ENCODE measurements at places on chromosomes 16 and 17.

GRCh38 chr17:5794881-5795506 lies 210.7 kb upstream of the NLRP1 start:
- DNase-seq, result no peak

GRCh38 chr17:76147211-76148014 lies 6.4 kb upstream of the FOXJ1 start:
- DNase-seq, result no peak

GRCh38 chr17:31888124-31888523 lies 13.4 kb downstream of the UTP6 start:
- DNase-seq, result no peak

DNA sequence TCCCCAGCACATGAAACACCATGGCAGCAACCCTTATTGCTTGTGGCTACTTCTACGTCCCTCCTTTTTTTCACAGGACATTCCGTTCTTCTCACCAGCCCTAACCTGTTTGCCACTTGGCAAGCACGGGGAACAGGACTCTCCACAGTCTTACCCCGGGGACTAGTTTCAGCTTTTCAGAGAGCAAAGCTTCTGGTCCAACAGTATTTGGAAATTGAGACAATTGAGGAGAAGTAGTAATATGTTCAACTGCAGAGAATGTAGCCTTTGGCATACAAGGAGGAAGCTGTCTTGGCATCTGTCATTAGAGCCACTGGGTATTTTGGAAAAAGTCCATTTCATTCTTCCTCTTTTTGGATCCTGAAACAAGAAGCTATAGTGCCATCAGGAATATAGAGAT lies 65.7 kb downstream of the MAP2K6 start:
- no peak for DNase-seq

DNA sequence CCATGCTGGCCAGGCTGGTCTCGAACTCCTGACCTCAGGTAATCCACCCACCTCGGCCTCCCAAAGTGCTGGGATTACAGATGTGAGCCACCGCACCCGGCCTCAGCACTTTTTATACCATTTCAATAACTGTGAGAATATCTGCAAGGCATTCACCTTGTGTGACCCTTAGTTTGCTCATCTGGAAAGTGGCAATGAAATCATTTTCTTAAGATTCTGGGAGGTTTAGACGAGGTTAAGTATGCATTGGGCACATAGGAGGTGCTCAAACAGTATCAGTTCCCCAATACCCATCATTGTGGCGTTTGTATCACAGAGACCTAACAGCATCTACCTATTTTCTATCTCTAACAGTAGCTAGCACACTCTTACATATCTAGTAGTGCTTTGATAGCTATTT lies 481.9 kb upstream of the ERCC4 start:
- no peak for DNase-seq

DNA sequence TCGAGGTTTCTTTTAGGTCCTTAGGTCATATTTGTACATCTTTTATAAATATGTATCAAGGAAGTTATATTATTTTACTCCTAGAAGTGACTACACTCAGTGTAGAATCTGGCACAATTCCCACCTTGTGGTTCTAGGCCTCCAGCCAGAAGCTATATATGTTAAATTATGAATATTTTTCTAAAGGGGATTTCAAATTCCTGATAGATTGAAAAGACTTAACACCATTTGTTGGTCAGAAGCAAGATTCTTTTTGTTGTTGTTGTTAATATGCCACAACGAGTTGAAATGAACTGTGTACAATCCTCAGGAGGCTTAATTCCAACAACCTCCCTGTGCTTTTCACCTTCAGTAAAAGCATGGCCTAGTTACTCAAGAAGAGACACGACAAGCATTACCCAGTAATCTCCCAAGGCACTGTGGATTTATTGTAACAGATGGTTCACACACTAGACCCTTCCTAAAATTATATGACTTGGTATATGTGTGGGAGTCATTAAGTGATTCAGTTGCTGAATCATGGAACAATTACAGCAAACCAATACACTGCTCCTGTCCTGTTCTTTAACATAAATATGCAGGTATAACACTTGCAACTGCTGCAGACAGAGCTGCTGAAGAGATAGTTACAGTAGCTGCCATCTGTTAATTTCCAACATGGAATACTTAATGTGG lies 964.4 kb upstream of the GOT2 start:
- no peak for DNase-seq

DNA sequence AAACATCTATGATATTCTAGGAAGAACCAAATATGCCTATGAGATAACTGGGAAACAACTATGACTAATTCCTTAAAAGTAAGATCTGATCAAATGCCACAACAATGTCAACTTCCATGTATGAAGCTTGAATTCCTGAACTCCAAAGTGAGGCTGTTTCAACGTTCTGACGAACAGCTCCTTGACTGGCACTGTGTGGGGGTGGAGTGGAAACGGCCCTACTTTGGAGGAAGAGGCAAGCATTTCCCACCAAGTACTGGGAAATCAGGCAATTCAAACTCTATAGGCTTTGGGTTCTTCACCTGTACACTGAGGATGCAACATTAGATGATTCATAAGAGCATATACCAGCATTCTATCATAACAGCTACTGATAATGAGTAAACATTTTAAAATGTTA lies 187.2 kb downstream of the CDK5R1 start:
- DNase-seq, result no peak

DNA sequence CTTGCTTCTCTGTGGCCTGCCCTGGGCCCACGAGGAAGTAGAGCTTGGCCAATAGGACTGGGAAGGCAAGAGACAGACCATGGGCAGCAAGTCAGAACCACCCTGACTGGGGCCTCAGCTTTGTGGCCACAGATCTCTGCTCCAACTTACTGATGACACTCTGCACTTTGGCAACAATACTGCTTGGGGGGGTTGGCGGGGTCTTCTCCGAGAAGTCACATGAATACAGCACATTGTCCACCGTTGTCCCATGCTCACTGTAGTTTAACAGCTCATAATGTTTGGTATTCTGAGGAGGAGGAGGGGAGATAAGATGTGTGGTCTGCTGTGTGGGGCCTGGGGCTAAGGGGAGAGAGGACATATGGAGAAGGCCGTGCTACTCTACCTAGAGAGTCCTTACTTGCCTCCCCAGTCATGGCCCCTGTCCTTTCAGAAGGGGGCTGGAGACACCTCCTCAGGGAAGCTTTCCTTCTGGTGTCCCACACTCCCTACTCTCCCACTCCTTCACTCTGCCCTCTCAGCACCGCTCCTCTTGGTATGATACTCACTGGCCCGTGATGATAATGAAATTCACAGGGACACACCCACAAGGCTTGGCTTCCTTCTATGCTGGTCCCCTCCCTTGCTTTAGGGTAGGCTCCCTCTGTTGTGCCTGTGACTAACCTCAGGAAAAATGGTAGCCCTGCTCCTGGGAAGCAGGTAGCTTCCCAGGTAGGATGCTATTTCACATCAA lies 4.0 kb upstream of the DHRS13 start:
- DNase-seq, result no peak

- no peak for DNase-seq
Measured at GRCh38 chr17:57234739-57235092, 21.6 kb upstream of the MSI2 start.

DNA sequence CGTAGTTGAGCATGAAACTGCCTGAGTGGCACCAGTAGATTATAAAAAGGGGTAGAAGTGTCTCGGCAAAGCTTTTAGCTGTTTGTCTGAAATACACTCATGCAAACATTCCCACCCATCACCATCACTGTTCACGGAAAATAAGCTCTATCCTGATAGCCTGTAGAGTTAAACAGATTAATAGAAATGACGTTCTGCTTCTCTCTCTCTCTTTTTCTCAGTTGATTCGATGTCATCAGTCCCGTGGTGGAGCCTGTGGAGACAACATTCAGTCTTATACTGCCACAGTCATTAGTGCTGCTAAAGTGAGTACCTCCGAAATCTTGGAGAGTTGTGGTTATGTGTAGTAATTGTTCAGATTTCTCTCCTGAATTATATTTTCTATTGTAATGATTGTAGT lies 224.7 kb downstream of the BCAS3 start:
- DNase-seq, result no peak

- DNase-seq, result no peak
Measured at GRCh38 chr16:13919330-13919682, 648 bp upstream of the ERCC4 start.

DNA sequence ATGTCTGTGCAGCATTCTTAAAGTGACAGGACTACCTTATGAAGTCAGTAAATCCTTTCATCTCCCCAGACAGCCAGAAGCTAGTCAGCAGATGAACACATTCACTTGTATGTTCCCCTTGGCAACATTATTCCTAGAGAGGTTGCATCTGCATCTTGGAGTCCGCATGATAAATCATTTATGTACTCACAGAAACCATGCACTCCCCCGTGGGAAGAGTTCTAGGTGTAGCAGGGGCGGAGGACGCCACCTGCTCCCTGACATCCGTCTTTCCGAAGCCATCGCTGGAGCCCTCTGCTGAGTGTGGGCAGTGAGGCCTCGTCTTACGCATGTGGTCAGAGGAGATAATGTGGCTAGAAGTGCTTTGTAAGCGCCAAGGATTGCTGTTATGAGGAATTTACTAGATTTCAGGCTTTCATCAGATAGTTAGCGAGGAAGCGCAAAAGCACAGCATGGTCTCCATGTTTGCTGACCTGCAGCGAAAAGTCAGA lies 144.5 kb downstream of the RPTOR start:
- DNase-seq, result no peak

- no peak for DNase-seq
Measured at GRCh38 chr16:56989988-56990387, 631 bp downstream of the NLRC5 start.

DNA sequence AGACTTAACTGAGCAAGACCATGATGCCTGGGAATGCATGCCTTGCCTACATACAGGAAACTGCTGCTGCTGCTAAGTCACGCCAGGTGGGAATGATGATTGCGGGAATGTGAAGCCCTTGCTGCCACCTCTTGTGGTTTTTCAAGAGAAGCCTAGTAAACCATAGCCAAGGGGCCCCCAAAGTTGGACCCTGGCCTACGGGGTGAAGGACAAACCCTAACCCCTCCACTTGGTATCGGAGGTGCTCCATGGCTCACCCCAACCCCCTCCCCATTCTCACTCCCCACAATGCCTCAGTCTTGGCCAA lies 233.9 kb downstream of the ZNF423 start:
- no peak for DNase-seq

DNA sequence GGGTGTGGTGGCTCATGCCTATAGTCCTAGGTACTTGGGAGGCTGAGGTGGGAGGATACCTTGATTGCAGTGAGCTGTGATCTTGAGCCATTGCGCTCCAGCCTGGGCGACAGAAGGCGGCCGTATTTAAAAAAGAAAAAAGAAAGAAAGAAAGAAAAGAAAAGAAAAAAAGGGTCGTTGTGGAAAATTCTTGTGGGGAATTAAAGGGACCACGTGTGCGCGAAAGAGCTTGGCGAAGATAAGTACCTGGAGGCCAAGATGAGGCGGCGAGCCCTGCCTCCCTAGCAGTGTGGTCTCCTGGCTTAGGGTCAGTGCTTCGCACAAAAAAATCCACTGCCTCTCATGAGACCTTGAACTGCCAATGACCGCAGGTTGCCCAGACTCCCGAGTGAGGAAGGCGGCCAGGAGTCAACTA lies 728 bp upstream of the NMT1 start:
- DNase-seq, result no peak

- no peak for DNase-seq
Measured at GRCh38 chr16:85626191-85626981, 13.3 kb downstream of the GSE1 start.

DNA sequence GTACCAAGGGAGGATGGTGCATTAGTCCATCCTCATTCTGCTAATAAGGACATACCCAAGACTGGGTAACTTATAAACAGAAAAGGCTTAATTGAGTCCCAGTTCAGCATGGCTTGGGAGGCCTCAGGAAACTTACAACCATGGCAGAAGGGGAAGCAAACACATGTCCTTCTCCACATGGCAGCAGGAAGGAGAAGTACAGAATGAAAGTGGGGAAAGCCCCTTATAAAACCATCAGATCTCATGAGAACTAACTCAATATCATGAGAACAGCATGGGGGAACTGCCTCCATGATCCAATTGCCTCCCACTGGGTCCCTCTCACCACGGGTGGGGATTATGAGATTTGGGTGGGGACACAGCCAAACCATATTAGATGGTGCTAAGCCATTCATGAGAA lies 84.5 kb downstream of the SEC14L1 start:
- no peak for DNase-seq

DNA sequence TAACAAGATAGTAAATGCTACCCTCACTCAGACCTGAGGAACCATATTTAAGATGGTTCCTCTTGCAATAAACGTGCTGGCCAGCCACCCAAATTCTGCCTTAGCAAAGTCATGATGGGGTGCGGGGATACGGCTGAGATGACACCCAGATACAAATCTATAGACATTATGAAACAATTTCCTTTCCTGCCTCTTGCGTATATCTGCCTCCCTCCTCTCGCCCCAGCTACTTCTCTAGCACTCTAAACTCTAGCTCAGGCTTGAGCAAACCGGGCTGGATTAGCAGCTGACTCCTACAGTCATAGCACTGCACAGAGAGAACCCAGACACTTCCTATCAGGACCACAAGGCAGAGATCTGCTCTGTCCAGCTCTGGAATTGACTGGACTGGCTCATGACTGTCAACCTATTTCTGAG lies 22.3 kb downstream of the CD300LF start:
- DNase-seq, result no peak

DNA sequence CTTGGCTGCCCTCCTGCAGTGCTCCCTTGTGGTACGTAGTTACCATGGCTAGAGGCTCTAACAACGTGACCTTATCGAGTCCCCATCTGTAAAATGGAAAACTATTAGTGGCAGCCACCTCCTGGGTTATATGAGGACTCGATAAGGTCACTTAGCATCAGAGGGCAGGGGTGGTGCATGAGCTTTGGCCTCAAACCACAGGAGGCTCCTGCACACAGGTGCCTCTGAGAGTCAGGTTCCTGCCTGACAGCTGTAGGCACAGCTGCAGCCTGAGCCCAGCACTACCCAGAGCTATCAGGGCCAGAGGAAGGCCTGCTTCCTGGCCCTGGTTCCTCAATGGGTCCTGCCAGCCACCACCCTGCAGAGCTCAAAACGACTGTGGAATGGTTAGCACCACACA lies 57.2 kb upstream of the SEC14L1 start:
- DNase-seq, result no peak

GRCh38 chr17:76142585-76143041 lies 1.6 kb upstream of the FOXJ1 start:
- DNase-seq, result no peak

GRCh38 chr17:12522743-12523183 lies 142.9 kb upstream of the MYOCD start:
- no peak for DNase-seq

DNA sequence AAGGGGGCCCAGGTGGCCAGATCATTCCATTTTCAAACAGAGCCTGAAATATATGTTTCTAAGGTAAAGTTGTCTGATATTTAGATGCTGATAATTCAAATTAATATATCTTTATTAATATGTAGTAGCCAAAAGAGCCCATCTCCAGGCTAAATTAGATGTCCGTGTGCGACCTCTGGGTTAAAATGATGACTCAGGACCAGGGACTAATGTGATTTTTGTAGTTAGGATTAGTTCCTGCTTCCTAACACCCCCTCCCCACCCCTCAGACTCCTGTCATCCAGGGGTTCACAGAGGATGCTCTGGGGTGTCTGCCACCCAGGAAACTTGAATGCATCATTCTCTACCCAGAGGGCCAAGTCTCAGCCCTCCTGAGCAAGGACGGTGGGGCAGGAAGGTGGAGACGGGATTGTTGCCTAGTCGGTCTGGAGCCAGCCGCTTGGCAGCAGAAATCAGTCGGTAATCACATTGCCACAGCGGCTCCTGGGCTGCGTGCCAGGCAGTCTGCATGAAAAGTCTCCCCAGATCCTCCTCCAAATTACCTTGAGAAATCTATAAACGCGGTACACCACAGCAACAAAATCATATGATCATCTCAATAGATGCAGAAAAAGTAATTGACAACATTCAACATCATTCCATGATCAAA lies 29.8 kb downstream of the CNGB1 start:
- DNase-seq, result no peak
